Caudate nucleus (tissue), 63 donors: ENCODE measurements at places on chromosomes 16 and 17.

GRCh38 chr16:14303182-14303618 lies 232.1 kb downstream of the MRTFB start:
- DNase-seq = no peak

DNA sequence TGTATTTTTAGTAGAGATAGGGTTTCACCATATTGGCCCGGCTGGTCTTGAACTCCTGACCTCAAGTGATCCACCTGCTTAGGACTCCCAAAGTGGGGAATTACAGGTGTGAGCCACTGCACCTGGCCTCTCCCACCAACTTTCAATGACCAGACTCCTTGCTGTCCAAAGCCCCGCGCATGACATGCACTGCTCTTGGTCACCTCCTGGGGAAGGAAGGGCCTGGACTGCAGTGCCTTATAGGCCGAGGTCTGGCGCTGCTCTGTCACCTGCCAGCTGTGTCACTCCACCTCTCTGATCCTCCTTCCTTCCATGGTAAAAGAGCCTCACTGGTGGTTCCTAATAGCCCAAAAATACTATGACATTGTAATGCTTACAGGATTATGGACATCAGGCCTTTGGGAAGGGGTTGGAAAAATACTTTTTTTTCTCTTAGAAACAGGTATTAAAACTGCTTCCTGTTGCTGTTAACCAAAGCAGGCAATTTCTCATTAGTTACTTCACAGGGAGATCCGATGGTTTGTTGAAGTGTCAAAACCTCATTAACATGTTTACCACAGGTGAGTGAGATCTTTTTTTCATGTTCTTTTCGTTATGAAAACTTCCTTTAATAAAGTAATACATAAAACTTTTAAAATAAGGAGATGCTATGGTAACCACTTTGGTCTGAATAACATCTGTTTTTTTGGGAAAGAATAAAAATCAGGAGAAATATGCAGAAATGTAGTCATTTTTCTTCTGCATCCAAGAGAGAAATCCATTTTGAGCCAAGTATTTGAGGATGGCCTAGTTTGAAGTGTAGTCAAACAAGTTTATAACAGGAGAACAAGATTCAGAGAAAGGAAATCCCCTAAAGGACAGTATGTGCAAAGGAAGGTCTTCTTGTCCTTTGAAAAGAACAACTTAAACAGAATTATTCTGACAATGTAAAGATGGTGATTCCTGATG lies 35.5 kb downstream of the GRB7 start:
- no peak for DNase-seq

- DNase-seq = no peak
Measured at GRCh38 chr17:80414508-80414802, 512 bp upstream of the ENDOV start.

GRCh38 chr17:35875072-35875799 lies 4.9 kb downstream of the CCL5 start:
- DNase-seq = no peak

GRCh38 chr17:62085511-62086408 lies 20.7 kb upstream of the MED13 start:
- DNase-seq = no peak

DNA sequence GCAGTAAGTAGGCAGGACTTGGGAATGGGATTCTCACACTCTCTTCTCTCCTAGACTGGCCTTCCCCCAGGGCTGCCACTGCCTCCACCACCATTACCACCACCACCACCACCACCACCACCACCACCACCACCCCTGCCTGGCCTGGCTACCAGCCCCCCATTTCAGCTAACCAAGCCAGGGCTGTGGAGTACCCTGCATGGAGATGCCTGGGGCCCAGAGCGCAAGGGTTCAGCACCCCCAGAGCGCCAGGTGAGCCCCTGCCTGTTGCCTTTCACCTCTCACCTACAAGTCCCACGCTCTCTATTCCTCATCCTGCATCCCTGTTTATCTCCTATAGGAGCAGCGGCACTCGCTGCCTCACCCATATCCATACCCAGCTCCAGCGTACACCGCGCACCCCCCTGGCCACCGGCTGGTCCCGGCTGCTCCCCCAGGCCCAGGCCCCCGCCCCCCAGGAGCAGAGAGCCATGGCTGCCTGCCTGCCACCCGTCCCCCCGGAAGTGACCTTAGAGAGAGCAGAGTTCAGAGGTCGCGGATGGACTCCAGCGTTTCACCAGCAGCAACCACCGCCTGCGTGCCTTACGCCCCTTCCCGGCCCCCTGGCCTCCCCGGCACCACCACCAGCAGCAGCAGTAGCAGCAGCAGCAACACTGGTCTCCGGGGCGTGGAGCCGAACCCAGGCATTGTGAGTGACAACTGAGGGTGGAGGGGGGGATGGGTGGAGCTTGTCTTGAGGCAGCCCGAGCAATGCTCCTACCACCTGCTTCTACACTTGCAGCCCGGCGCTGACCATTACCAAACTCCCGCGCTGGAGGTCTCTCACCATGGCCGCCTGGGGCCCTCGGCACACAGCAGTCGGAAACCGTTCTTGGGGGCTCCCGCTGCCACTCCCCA lies 7.9 kb upstream of the TMEM88 start:
- DNase-seq = no peak

DNA sequence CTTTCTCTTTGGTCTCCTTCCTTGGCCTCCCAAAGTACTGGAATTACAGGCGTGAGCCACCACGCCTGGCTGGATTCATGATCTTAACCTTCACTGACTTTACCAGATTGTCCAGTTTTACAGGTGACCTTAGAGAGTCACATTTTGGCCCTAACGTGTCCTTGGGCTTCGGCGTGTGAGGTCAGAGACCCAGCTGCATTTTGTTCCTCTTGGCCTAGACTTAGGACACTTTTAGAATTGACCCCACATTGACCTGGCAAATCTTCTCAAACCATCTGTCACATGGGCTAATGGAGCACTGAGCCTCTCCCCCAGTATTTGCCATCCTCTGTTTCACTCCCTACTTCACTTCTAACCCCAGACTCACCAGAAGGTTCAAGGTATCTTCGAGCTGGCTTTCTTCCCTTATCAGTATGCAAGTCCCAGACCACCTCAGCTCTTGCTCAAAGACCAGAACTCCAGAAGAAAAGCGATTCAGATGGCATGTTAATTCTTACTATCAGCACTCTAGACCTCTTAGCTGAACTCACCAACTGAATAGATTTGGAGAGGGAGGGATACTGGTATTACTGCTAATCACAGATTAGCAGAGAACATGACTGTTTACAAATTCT lies 1.7 kb upstream of the CYTH1 start:
- DNase-seq = no peak

DNA sequence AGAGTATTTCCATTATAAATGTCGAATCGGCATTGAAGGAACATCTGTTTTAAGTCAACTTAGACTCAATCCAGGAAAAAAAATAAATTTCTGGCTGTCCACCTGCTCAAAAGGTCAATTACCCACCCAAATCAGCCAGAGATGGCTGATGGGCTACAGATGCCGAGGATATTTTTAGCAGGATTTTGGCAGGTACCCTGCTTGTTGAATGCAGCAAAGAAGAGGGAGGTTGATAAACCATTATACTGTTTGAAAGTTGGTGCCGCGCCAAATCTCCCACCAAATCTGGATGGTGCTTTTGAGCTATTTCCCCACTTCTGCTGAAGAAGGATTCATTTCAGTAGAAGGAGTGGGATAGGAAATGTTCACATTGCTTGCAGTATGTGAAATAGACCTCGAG lies 537.7 kb downstream of the MAF start:
- no peak for DNase-seq

DNA sequence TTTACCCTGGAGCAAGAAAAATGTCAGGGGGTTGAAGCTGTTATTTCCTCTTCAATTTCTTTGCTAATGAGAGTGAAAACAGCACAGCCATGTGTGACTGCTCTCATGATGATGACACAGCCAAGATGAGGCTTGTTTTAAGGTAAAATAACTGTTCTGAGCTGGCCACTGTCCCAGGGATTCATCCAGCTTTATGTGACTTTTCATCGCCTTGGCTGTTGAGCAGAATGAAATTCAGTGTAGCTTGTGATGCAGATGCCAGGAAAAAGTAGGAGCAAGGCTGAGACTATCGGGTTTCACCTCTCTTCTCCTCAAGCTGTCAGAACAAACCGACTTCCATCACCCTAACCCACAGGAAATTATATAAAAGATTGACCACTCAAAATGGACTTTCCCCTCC lies 361.8 kb upstream of the CDH5 start:
- DNase-seq = no peak

GRCh38 chr16:57648581-57649442 lies 19.3 kb upstream of the ADGRG3 start:
- DNase-seq = peak; percentile 67

- DNase-seq = no peak
Measured at GRCh38 chr16:72875291-72876031, 172.5 kb downstream of the ZFHX3 start.

- DNase-seq = peak; percentile 68
Measured at GRCh38 chr17:49471089-49471683, 23.9 kb upstream of the NGFR start.

DNA sequence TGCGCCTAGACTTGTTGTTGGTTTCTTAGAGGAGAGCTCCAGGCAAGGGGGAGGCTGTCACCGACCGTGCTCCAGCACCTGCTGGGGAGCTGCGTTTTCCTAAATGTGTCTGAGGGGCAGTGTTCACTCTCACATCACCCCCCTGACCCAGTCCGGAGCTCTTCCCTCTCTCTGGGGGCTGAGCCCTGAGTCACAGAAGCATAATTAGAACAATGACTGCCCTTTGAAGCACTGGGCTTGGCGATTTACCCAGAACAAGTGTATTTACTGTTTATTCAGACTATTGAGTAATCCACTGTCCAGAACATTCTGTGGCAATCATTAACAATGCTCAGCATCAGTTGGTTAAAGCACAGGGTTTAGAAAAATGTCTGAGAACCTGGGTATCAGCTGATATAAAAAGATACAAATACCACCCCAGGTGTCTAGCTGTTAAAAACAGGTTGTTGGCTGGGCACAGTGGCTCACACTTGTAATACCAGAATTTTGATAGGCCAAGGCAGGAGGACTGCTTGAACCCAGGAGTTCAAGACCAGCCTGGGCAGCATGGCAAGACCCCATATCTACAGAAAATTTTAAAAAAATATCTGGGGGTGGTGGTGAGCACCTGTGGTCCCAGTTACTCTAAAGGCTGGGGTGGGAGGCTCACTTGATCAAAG lies 8.1 kb downstream of the CES4A start:
- DNase-seq = peak; percentile 66

DNA sequence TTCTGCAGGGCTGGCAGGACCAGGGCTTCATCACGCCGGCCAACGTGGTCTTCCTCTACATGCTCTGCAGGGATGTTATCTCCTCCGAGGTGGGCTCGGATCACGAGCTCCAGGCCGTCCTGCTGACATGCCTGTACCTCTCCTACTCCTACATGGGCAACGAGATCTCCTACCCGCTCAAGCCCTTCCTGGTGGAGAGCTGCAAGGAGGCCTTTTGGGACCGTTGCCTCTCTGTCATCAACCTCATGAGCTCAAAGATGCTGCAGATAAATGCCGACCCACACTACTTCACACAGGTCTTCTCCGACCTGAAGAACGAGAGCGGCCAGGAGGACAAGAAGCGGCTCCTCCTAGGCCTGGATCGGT lies 1.4 kb downstream of the CDK5R1 start:
- no peak for DNase-seq

DNA sequence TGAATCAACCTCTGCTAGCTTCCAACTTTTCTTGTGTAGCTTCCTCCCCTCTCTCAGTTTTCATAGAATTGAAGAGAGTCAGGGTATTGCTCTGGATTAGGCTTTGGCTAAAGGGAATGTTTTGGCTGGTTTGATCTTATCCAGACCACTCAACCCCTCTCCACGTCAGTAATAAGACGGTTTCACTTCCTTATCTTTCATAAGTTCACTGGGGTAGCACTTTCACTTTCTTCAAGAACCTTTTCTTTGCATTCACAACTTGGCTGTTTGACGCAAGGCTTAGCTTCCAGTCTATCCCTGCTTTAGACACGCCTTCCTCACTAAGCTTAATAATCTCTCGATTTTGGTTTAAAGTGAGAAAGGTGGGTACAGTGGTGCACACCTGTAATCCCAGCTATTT lies 29.7 kb upstream of the OR1A2 start:
- no peak for DNase-seq

- no peak for DNase-seq
Measured at GRCh38 chr17:19237389-19238166, 412 bp downstream of the EPN2 start.

GRCh38 chr17:71084219-71084618 lies 914.9 kb downstream of the KCNJ2 start:
- DNase-seq = no peak

DNA sequence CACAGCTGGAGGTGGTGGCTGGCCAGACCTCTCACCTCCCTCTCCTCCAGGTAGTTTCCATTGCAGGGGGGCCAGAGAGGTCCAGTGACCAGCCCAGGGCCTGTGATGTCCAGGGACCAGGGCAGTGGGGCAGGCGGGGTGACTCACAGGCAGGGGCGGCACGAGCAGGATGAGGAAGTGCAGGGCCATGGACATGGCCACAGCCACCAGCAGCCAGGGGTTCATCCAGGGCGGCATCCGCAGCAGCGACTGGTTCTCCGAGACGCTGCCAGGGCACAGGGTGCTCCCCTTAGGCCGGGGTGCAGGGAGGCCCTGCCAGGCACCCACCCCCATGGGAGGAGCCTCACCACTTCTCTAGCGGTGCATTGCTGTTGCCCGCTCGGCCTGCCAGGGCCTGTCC lies 12.9 kb upstream of the P2RX1 start:
- no peak for DNase-seq

DNA sequence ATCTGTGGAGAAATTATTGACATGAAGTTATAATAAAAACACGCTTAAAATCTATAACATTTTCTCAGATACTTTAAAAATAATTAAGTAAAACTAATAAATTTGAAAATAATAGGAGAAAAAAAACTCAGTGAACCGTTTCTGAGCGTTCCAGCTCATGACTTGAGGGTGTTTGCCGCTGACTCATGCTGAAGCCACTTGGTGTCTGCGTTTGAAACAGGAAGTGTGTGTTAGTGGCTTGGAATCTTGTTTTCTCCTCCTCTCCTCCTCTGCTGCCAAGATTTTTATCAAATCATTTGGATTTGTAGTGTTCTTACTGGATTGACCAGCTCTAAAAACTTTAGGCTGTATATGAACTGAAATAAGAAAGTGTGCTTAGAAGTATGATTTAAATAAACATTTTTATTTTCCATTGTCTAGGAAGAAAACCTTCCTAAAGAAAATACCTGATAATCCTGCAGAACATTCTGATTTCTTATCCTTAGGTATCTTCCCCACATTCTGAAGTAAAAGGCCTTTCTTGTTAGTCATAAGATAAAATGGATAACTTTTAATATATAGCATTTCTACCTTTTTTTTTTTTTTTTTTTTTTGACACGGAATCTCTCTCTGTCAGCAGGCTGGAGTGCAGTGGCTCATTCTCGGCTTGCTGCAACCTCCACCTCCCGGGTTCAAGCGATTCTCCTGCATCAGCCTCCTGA lies 30.8 kb downstream of the USP10 start:
- no peak for DNase-seq
